ENCODE measurements at places on chromosomes 5 and 9.

DNA sequence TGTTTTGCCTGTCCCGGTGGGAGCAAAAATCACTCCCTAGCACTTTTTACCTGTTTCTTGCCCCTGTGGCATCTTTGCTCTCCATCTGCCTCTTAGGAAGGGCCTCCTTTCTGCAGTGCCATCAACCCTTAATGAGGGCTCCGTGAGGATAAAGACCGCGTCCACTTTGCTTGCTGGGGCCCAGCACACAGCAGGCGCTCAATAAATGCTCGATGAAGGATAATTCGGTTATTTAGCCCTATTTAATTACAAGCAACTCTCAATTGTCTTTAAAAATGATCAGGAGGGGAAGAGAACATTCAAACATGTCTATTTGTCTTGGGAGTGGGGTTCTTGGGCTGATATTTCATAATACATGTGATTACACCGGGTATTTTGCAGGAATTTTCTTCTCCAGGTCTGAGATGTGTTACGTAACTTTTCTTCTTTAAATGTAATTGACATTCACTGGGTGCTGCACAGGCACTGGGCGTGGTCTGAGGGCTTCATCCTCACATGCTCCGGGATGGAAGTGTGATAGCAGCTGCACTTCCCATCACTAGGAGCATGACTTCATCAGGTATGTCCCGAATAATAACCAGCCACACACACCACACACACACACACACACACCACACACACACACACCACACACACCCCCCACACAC is 19.8 kb upstream of the NTNG2 start:
- no peak for DNase-seq

- no peak for DNase-seq
Observed at GRCh38 chr5:55316837-55317236, 9.0 kb downstream of the MTREX start.

GRCh38 chr5:159713254-159713653 is 203.0 kb upstream of the ADRA1B start:
- DNase-seq, result no peak

DNA sequence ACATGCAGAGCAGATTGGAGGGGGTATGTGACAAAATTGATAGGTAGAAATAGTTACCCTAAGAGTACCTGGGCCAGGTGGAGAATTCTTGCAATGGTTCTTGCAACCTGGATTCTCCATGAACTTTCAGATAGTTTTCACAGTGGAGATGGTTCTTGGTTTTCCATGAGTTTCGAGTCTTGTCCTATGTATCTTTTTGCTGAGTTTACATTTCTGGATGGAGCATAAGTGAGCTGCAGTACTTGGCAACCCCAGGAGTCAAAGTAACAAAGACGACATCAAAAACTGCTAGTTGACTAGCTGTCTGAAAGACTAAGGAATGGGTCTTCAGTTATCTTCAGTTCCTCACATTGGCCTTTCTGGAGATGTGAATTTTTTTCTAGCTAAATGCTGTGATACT is 196.6 kb upstream of the RAD23B start:
- no peak for DNase-seq

GRCh38 chr9:84903963-84904362 is 234.4 kb downstream of the NTRK2 start:
- no peak for DNase-seq

DNA sequence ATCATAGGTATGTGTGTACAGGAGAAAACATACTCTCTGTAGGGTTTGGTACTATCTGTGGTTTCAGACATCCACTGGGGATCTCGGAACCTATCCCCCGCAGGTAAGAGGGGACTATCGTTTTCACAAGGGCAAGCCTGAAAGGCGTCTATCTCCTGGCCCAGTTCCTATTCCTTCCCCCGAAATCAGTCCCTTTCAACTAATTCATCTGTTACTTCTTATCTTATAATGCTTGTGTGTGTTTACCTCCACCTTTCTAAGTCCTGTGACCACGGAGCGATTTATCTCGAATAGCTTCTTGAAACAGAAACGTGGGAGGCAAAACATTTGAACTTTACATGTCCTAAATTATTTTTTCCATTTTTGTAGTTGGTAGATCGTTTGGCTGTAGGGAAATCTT is 11.4 kb downstream of the ABO start:
- DNase-seq, result no peak

- no peak for DNase-seq
Observed at GRCh38 chr5:138647794-138648410, 72.7 kb upstream of the HSPA9 start.

DNA sequence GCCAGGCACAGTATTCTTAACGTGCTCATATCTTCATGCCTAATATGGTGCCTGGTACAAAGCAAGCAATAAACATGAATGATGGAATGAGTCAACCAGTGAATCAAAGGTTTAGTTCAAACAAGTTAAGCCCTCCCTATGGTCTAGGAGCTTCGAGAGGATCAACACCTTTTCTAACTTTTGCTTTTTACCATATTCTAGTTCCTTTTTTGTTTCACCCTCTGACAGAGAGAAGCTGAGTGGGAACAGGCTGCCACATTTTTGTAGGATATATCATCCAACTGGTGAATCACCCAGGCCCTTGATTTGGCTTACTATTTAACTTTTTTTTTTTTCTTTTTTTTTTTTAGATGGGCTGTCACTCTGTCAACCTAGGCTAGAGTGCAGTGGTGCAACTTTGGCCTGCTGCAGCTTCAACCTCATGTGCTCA is 39.3 kb upstream of the TNC start:
- DNase-seq, result no peak

DNA sequence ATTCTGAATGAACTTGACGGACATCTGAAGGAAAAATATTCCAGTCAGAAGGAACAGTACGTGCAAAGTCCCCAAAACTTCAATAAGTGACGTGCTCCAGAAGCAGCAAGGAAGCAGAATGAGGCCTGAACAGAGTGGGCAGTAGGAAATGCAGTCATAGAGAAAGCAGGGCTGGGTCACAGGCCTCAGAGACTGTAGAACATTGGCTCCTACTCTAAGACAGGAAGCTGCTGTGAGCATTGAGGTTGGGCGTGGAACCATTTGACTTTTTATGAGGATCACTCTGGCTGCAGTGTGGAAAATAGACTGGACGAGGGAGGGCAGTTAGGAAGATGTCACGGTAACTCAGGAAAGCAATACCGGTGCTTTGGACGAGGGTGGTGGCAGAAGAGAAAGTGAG is 64.0 kb downstream of the DOCK8 start:
- no peak for DNase-seq

DNA sequence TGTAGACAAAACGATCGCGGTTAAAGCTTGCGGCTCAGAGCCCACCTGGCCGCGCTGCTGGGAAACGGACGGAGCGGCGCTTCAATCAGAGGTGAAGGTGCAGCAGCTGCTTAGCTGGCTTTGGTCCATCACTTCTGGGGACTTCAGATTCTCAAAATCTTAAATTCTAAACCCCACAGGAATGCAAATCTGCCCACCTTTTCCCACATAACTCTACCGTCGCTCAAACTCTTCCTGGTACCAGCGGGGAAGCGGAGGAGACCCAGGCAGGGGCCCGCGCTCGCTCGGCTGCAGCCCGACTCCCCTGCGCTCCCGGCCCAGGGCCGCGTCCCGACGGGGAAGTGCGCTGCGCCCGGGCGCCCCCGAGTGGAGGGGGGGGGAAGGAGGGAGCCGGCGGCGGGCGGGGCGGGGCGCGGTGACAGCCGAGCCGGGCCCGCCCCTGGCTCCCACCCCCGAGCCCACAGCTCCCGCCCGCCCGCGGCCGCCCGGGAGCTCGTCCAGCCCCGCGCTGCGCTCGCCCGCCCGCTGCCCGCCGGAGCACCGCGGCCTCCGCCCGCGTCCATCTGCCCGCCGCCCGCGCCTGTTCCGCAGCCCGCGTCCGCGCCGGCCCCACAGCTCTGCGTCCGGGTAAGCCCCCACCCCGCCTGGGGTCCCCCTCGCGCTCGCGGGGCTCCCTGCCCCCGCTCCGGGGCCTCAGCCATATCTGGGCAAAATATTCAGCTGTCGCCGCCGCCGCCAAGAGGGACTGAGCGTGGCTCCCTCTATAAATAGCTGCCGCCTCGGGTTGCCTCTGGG is at the start of gene TMOD1:
Gene TMOD1 (plus strand): TSS at position 490 of the 795 bp plus-strand sequence. CDS start 22,523 bp downstream, outside the sequence.
- DNase-seq, result no peak

- no peak for DNase-seq
Observed at GRCh38 chr5:98334946-98335345, 438.5 kb upstream of the RGMB start.

GRCh38 chr5:3056866-3057265 is 305.4 kb upstream of the IRX2 start:
- DNase-seq, result no peak

GRCh38 chr5:56514245-56514644 is 281.1 kb upstream of the ANKRD55 start:
- DNase-seq, result no peak

DNA sequence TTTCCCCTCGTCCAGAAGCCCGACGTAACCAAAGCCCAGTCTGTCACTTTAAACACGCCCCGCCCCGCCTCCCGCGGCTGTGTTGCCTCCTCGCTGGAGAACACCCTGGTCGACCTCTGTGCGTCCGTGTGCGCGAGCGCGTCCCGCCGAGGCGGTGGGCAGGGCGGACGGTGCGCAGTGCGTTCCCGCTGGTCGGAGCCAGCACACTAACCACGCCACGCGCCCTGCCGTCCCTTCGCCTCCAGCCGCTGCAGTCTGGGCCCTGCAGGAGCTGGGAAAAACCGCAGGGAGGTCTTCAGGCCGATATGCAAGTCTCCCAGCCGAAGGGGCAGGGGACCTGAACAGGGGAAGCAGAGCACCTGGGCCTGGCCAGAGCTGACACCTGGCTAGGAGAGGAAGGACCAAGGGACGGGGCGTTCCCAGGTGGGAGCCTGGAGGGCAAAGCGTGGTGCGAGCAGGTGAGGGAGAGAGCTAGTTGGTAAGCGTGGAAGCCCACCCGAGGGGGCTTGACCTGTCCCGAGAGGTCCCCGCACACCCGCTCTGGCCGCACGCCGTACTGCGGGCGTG is 1.3 kb upstream of the PHPT1 start:
- peak; percentile 49 for DNase-seq

- no peak for DNase-seq
Observed at GRCh38 chr9:94927048-94927761, 200.7 kb downstream of the AOPEP start.

DNA sequence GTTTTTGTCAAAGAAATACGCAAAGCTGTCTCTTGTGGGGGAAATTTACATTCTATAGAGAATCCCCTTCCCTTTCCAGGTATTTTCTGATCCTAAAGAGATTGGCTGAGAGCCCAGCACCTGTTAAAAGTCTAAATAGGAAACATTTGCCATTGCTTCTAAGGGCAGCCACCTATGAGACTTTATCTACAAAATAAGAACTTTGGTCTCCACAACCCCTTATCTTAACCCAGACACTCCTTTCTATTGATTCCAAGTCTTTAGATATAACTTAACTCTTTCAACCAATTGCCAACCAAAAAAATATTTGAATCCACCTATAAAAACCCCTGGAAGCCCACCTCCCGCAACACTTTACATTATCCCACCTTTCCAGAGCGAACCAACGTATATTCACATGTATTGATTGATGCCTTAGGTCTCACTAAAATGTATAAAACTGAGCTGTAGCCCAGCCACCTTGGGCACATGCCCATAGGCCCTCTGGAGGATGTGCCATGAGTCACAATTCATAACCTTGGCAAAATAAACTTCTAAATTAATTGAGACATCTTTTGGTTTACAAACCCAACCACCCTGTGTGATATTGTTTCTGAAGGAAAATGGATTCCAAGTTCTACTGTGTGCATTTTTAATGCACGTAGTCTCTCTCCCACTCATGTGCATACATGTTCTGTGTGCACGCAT is 211.4 kb downstream of the GAS1 start:
- no peak for DNase-seq

- DNase-seq, result no peak
Observed at GRCh38 chr5:146474065-146474464, 26.9 kb downstream of the TCERG1 start.

GRCh38 chr5:74232276-74232675 is 408.3 kb downstream of the ENC1 start:
- peak; percentile 59 for DNase-seq

GRCh38 chr5:54608423-54609085 is 91.0 kb downstream of the SNX18 start:
- DNase-seq, result no peak

GRCh38 chr5:76765249-76765648 is 49.3 kb downstream of the F2R start:
- DNase-seq, result peak; percentile 59

DNA sequence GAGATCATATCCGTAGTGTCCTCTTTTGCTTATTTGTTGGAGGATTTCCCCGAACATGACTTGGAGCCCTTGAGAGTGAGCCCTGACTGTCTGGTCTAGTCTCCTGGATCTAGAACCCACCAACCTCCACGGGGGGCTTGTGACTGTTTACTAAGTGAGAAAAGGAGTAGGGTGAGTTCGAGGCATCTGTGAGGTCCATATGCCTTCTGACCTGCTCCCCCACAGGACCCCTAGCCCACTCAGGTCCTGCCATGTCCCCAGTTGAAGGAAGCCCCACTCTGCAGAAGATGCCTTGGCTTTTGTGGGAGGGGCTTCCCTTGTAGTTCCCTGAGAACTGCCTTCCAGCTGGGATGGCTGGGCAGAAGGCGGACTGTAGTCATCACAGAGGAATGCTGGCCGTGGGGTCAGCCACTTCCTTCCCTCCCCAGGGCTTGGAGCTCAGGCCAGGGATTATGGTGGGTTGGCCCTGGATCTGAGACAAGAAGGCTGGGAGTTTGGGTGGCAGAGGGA is 7.0 kb upstream of the IRF1 start:
- peak; percentile 86 for DNase-seq

- DNase-seq, result no peak
Observed at GRCh38 chr5:18932081-18932480, 1055.9 kb downstream of the CDH18 start.

DNA sequence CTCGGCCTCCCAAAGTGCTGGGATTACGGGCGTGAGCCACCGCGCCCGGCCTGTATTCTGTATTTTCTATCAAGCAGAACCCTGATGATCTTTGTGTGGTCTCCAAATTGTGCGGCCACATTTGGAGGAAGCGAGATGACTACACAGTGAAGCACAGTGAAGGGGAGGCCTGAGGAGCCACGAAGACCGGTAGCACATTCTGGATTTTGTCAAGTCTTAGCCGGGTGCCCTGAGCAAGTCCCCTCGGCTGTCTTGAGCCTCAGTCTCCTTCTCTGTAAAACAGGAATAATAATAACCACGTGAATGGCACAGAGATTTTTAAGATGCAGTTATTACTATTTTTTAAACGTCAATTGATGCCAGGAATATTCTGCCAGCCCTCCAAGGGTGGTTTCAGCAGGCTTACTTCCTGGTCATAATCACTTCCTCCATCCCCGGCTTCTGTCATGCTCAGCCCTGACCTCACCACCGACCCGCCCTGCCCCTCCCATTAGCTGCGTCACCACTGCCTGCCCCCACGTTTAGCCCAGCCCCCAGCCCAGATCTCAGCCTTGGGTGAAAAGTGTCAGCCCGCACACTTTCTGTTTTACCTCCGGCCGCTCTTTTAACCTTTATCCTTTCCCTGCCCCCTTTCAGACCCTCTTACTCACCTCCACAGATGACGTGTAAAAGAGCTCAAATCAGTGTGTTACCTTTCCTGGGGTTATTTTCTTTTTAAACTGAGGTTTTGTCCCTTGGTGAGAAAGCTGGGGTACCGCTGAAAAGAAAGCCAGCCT is 27.0 kb upstream of the ERGIC1 start:
- peak; percentile 53 for DNase-seq

- DNase-seq, result no peak
Observed at GRCh38 chr9:81827616-81828296, 100.5 kb upstream of the SPATA31D4 start.

GRCh38 chr5:79756076-79756475 is 66.4 kb downstream of the CMYA5 start:
- no peak for DNase-seq
